ENCODE measurements at places on chromosomes 6 and 20.

- no peak for DNase-seq
Observed at GRCh38 chr6:105836889-105837288, 249.2 kb upstream of the PRDM1 start.

DNA sequence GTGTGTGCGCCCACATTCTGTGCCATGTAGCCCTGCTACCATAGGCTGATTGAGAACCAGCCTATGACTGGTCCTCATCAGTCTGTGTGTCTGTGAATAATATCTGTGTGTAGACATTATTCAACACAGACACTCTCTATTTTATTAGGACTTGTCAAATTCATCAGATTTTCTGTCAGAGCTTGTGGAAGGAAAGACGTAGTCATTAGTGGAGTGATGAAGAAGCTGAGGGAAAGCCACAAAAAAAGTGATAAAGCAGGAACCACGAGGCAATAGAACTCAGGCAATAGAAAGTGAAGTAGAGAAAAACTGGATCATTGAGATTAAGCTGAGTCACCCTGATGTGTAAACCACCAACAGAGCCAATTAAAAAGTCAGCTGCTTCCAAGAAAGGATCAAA is 122.2 kb upstream of the MARCKS start:
- no peak for DNase-seq

DNA sequence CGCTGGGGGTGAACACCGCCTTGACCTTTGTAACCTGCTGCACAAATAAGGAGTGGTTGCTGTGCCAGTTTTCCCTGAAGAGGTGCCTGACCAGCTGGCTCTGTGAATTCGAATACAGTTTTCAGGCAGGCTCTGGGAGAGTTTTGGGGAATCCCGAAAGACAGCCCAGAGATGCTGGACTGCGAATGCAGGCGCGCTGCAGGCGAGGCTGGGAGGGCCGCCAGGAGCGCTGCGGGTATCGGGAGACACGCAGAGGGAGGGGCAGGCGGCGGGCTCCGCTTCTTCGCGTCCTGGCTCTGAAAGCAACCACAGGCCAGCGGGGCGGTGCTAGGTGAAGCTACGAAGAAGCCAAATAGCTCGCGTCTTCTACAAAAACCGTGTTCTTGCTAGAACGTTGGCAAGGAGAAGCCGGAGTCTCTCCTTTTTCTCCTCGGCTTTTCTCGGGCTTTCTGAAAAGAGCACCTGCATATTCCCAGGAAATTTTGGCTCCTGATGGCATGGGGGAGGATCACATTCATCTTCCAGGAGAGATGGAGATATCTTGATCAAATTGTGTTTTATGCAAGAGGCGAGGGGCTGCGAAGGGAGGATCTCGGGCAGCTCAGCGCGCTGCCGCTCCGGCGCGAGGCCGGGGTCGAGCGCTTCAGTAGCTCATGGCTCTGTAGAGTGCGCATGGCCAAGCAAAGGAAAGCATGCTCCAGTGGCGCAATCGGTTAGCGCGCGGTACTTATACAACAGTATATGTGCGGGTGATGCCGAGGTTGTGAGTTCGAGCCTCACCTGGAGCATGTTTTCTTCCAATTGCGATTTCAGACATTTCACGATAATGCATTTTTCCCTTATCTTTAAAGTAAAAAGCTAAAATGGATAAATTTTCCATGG is 158.1 kb upstream of the ZNF184 start:
- DNase-seq: no peak

DNA sequence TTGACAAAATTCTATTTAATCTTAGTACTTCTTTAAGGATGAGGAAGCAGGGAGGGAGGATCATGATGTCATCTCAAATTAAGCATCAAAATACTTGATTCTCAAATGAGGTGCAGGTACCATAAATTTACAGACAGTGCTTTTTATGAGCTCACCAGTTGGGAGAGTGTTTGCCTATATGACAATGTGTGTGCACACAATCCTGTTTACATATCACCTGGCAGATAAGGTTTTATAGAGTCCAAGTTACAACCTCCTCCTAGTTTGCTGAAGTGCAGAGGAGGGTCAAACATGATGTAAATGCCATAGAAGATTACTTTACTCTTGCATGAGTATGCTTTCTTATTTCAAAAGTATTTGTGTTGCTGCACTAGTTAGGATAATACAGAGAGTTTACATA is 6.4 kb downstream of the ATXN1 start:
- no peak for DNase-seq
